ENCODE measurements at places on chromosomes 6 and 20.

- no peak for DNase-seq
These were observed 25.7 kb downstream of the EZR start for GRCh38 chr6:158793432-158793831.

DNA sequence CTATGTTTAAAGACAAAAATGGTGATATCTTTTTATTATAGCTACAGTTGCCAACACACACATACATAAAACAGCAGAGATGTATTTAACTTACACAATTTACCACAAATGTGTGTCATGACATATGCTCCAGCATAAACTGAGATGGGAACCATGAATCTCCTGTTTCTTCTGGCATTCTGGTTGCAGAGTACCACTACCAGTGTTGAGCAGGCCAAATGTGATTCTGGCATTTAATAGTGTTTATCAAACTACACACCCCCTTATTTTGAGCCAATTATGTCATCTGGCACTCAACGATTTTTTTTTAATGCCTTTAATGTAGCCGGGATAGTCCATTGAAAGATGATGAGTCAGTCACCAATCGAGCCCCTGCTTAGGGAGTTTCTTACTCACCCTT, 59.0 kb upstream of the TPD52L1 start:
- no peak for DNase-seq

- DNase-seq = no peak
These were observed 3.6 kb upstream of the ABHD12 start for GRCh38 chr20:25394276-25394675.

DNA sequence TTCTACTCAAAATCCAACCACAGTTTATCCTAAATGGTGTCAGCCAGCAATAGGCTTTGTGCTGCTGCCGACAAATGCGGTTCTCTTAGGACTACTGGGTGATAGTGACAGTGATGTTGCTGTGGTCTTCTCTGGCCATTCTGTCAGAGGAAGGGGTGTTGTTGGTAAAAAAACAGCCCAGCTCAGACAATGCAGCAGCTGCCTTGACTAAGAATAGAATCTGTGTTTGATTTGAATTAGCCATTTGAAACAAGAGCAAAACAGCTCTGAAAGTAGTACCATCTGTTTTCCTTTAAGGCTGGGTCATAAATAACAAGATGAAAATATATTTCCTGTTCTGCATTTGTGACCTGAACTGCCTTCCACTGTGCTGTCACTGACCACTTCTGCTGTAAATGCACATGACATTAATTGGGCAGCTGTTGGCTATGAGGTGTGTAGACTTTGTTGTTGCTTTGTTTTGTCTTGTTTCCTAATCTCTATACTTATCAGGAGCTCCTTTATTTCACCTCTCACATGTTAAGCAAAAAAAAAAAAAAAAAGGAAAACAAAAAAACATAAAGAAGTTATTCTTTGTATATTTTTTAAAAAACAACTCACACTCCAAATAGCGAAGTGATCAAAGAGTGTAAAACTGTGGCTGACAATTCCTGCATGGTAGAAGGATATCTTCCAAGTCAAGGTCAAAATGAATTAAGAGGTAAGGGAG, 497.8 kb upstream of the ARID1B start:
- DNase-seq = no peak

- no peak for DNase-seq
These were observed 25.8 kb downstream of the PRL start for GRCh38 chr6:22271081-22271480.

- DNase-seq = no peak
These were observed 174.5 kb downstream of the WDR27 start for GRCh38 chr6:169527306-169527705.

GRCh38 chr6:104305206-104305605, 554.5 kb downstream of the HACE1 start:
- no peak for DNase-seq

DNA sequence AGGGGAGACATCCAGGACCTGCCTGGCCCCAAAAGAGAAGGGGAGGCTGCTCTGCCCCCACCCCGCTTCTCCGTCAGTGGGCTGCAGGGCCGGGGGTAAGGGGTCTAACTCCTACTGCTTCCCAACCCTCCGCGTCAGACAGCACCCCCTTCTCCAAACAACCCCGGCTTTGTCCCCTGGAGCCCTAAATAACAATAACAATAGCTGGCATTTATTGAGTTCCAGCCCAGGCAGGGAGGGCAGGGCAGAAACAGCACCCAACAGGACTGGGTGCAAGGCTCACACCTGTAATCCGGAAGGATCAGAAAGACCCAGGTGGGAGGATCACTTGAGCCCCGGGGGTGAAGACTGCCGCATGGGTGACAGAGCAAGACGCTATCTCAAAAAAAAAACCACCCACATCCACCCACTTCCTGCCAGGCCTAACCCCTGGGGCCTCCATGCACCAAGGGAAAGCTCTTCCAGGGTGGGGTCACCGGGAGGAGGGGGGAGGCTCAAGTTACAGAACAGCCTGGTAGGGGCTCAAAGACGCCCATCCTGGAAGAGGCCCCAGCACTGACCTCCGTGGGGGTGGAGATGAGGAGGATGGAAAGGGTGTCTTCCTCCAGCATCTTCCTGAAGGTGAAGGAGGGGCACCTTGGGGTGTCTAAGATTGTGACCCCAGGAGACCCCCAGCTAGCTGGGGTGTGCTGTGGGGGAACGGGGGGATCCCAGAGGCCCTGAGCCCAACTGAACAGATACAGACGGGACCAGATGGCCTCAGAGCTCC, 1.3 kb upstream of the FNDC11 start:
- DNase-seq = no peak

DNA sequence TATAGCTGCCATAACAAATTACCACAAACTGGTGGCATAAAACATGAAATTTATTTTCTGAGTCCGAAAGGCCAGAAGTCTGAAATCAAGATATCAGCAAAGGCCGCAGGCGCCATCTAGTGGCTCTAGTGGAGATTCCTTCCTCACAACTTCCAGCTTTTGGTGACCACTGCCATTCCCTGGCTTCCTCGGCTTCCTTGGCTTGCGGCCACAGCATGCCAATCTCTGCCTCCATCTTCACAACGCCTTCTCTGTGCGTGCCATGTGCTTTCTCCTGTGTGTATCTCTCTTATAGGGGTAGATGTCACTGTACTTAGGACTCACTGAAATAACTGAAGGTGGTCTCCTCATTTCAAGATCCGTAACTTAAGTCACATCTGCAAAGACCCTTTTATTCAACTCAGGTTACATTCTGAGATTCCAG, 5.4 kb upstream of the PLAGL1 start:
- peak; percentile 2 for DNase-seq

DNA sequence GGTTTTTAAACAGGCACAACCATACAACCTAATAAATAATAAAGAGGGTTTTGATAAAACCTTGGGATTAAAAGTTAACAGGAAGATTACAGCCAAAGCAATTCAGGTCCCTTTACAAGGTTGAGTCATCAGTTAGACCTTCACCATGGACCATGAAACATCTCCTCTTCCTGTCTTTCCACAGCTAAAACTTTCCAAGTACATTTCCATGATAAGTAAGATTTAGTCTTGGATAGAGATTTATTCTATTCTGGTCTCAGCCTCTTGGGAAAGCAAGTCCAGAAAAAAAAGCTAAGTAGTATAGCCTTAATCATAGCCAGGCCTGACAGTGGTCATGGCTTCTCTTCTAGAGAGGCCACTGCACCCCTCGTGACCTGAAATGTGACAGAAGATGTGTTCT, 2.9 kb upstream of the PRSS35 start:
- DNase-seq = no peak

- peak; percentile 89 for DNase-seq
These were observed at the start of gene PIM1 for GRCh38 chr6:37169496-37170272. Gene PIM1 (plus strand): TSS chr6:37170152. CDS start chr6:37170576, 424 bp downstream.

DNA sequence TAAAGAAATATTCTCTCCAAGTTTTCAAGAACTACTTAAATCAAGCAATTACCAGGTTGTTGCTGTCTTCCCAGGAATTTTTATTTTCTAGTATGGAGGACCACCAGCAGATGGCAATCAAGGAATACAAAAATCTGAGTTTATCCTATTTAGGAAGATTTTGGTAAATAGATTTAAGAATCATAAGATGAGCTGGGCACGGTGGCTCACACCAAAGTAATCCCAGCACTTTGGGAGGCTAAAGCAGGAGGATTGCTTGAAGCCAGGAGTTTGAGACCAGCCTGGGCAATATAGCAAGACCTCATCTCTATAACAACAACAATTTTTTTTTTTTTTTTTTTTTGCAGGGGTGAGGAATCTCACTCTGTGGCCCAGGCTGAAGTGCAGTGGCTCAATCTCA, 19.3 kb upstream of the SEC63 start:
- no peak for DNase-seq

DNA sequence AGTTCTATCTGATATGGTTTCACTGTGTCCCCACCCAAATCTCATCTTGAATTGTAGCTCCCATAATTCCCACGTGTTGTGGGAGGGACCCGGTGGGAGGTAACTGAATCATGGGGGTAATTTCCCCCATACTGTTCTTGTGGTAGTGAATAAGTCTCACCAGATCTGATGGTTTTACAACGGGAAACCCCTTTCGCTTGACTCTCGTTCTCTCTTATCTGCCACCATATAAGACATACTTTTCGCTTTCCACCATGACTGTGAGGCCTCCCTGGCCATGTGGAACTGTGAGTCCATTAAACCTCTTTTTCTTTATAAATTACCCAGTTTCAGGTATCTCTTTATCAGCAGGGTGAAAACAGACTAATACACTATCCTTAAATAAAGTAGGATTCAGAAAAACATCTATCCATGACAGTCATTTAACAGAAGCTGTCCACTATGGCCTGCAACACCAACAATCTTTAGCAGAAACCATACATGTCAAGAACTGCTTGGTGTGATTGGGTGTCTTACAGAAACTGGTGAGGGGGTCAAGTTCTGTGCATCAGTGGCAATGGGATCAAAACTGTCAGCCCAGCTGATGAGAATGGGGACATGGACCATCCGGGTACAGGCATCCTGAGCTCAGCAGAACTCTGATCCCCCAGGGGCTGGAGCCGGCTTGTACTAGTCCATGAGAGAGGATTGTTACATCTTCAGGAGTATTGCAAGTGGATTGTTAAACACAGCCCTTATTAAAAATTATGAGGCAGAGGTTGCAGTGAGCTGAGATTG, 59.2 kb downstream of the SCML4 start:
- DNase-seq = no peak

DNA sequence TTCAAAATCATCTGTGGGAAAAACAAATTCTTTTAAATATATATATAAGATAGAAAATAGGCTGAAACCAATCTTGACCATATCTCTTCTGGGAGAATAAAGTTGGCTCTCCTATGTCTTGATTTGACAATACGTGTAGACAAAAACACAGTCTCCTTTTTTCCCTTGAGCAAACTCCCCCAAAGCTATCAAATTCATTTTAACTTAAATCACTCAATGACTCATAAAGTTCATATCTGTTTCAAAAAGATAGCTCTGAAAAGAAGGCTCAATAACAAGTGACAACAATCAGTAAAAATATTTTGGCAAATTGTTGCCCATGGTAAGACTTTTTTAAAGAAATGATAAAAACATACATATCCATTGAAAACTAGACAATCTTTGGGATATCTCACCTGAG, 236.0 kb upstream of the TENT5A start:
- no peak for DNase-seq

GRCh38 chr6:2986722-2987221, 12.9 kb upstream of the NQO2 start:
- no peak for DNase-seq

DNA sequence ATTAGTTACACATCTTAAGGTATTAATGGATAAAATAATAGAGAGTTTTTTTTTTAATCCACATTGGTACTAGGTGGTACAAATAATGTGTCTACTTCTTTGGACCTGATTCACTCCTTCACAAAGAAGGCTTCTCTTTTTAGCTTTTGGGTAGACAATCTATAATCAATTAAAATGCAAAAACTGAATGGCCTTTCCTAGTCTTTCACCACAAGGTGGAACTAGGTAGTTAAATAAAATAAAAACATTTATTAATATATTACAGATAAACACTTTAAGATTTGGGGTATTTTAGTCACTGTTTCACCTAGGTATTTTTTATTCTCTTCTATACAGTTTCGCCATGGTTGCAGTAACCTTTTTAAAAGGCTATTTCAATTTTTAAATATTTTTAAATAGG, 68.3 kb upstream of the DST start:
- no peak for DNase-seq

GRCh38 chr6:46652232-46652602, 401 bp downstream of the CYP39A1 start:
- no peak for DNase-seq

- DNase-seq = no peak
These were observed 49.5 kb downstream of the SMAP1 start for GRCh38 chr6:70717038-70717801.

DNA sequence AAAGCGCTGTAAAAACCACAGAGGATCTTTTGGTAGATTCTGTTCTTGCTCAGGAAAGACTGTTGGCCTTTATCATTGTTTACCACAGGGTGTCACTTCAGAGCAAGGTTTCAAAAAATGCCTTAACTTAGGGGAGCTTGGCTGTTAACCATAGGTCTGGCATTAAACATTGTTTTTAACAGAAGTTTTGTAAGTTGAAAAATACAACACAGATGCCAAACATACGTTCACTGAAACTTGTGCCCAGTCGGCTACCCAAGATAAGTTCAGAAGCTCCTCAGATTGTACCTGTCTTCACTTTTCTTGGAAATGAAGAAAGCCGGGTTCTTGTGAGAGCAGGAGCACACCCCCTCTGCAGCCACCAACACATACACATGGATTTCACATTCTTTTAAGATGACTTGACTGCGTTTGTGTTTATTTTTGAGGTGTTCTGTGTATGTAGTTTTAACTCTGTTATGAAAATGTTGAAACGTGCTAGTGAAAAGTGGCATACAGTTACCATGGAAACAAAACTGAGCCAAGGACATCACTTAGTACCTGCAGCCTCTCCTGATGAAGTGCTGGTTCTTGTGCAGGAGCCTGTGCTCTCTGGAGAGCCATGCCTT, 64.9 kb downstream of the SYCP2L start:
- no peak for DNase-seq

DNA sequence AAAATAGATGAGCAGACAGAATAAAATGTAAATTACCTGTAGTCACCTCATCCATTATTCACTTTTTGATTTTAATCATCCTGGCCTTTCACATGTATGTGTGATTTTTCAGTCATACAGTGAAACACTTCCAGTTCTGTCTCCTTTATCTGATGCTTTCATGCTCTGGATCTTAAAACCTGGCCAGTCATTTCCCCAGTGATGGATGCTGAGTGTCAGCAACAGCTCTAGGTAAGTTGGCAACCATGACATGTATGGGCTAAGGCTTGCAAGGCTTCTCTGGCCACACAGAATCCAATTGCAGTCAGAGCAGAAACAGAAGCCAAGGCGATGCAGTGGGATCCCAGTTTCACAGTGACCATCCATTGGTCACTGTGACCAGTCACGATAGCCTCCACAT, 35.8 kb downstream of the FBXO9 start:
- no peak for DNase-seq

GRCh38 chr20:44559302-44559701, 23.1 kb upstream of the PKIG start:
- DNase-seq = no peak
